A549 treated with GW870086 at 1 μM for 4 hours (cell line): ENCODE measurements at places on chromosomes 7 and 10. TPM values are rescaled to one million over a fixed set of nuclear protein-coding genes. Genes with fewer than 3 reads are reported as not detected.

TAF3 gene
- total RNA-seq: 6.5 to 7.9 TPM (median 7.4 TPM) in 5 replicates

HTRA1 gene
- 51.9 to 68.9 TPM (median 57.0 TPM) in 5 replicates for total RNA-seq

SPDYE1 gene
- not detected in 5 replicates for total RNA-seq

CPA2 gene
- total RNA-seq: 0.10 TPM in 1 of 5 replicates, not detected in the others

SPAM1 gene
- total RNA-seq: not detected in 5 replicates

COL13A1 gene
- 0.23 to 0.65 TPM (median 0.36 TPM) in 3 of 5 replicates, not detected in the others for total RNA-seq

NAPEPLD gene
- total RNA-seq: 3.3 to 4.1 TPM (median 4.0 TPM) in 5 replicates

OR13A1 gene
- not detected in 5 replicates for total RNA-seq

H2BK1 gene
- not detected in 5 replicates for total RNA-seq

ZNF789 gene
- total RNA-seq: 6.8 to 11.9 TPM (median 8.2 TPM) in 5 replicates

SPDYE5 gene
- not detected in 5 replicates for total RNA-seq

STRIP2 gene
- 5.6 to 9.8 TPM (median 8.7 TPM) in 5 replicates for total RNA-seq

PNLIPRP1 gene
- not detected in 5 replicates for total RNA-seq

CNTNAP2 gene
- 0.02 to 0.09 TPM in 2 of 5 replicates, not detected in the others for total RNA-seq

SMKR1 gene
- total RNA-seq: 7.9 to 10.8 TPM (median 10.1 TPM) in 5 replicates

EZH2 gene
- total RNA-seq: 19.1 to 22.7 TPM (median 21.7 TPM) in 5 replicates

AKR1D1 gene
- 0.18 to 0.23 TPM in 2 of 5 replicates, not detected in the others for total RNA-seq

FAM237B gene
- total RNA-seq: not detected in 5 replicates

TMEM248 gene
- 77.6 to 92.1 TPM (median 84.1 TPM) in 5 replicates for total RNA-seq

ZNF425 gene
- 1.0 to 1.7 TPM (median 1.4 TPM) in 5 replicates for total RNA-seq

PTPRZ1 gene
- total RNA-seq: not detected in 5 replicates

MPP7 gene
- 0.10 to 0.21 TPM (median 0.11 TPM) in 4 of 5 replicates, not detected in the other for total RNA-seq

C7orf25 gene
- total RNA-seq: 1.1 to 3.2 TPM (median 2.3 TPM) in 5 replicates

FZD8 gene
- 4.2 to 5.5 TPM (median 5.1 TPM) in 5 replicates for total RNA-seq

SPDYE6 gene
- not detected in 5 replicates for total RNA-seq

EN2 gene
- total RNA-seq: 0.41 to 0.99 TPM (median 0.94 TPM) in 5 replicates

FXYD4 gene
- not detected in 5 replicates for total RNA-seq

PNLIP gene
- not detected in 5 replicates for total RNA-seq
